Activated CD4-positive, alpha-beta T cell treated with anti-CD3 and anti-CD28 coated beads, Interleukin-2, amount 50 U/mL, for 48 hours (primary cell): ENCODE measurements at places on chromosomes 11 and 22.

DNA sequence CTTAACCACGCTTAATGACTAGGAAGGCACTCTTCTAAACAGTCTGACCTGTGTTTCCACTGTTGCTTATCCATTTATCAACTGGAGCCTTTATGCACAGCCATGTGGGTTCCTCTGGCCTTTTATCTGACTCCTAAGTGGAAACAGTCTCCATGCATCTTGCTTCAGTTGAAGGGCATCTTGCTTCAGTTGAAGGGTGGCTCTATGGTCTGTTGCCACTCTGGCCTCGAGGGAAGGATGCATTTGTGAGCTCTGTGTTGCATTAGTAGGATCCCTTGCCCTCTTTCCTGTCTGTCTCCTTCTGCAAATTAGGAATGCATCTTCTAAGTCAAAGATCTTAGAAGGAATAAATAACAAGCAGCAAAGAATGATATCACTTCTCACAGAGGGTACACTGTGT is 25.8 kb upstream of the C11orf96 start:
- DNase-seq: no peak

GRCh38 chr22:27019827-27020226 is 362.4 kb downstream of the MIAT start:
- no peak for DNase-seq

DNA sequence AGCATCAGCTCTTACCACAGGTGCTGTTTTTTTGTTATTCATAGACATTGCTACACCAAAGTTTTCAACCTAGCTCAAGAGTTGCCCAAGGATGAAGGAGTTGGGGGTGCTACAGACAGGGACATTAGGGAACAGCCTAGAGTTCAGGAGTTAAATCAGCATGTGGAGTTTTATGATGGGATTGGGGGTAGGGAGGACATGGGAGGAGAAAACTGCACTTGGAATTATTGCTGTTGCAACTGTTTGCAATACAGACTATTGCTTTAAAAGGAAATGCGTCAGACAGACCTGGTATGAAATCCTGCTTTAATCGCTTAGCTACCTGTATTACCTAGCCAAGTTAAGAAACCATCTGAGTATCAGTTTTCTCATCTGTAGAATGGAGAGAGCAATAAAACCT is 6.3 kb downstream of the TMA7B start:
- DNase-seq: no peak

- DNase-seq: no peak
Measured at GRCh38 chr22:40485813-40486667, 115.6 kb downstream of the SGSM3 start.

- no peak for DNase-seq
Measured at GRCh38 chr22:26431261-26431995, 2.4 kb downstream of the ASPHD2 start.
